ENCODE measurements at places on chromosomes 16 and 17. TPM values are rescaled to one million over a fixed set of nuclear protein-coding genes. Genes with fewer than 3 reads are reported as not detected.

The CTDNEP1 gene
- total RNA-seq, result 193 TPM

GRCh38 chr17:34902831-34903547, 58.3 kb downstream of the CCT6B start:
- no peak for DNase-seq

DNA sequence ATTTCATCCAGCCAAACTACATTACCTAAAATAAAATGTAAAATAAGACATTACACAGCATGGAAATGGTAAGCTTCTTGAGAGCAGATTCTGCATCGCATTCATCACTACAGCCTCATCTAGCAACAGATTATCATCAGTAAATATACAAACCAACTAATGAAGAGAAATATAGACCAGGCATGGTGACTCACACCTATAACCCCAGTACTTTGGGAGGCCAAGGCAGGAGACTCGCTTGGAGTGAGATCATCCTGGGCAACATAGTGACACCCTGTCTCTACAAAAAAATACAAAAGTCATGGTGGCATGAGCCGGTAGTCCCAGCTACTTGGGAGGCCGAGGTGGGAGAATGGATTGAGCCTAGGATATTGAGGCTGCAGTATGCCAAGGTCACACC, 19.9 kb downstream of the NCBP3 start:
- no peak for DNase-seq

DNA sequence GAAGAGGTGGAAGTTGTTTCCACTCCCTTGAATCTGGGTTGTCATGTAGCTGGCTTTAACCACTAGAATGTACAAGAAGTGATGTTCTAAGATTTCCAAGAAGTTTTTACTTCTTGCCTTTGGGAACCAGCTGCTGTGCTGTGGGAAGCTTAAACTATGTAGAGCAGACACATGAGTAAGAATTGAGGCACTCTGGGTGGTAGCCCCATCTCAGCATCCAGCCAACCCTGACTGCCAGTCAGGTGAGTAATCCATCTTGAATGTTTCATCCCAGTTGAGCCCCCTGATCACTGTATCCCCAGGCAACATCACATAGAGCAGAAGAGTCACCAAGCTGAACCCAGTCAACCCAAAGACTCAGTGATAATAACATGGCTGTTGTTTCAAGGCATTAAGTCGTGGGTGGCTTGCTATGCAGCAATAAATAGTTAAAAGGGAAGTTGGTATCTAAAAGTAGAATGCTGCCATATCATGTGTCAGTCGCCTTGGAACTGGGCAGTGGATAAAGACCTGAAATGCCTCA, 62.8 kb upstream of the GPR139 start:
- no peak for DNase-seq

DNA sequence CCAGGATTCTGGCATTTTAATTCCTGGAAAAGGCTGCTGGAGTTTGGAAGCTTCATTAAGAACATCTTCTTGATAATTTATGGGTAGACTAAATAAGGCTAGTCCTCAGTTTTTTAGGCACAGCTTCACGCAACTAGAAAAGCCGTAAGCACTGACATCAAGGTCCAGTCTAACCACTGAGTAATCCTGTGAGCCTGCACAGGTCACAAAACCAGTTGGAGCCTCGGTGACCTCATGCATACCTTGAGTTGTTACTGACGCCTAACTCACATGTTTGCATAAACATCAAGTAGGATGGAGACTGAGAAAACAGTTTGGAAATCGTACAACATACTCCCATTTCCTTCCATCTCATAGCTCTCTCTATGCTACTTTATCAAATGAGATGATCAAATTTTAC, 63.8 kb upstream of the RCVRN start:
- DNase-seq, result no peak

DNA sequence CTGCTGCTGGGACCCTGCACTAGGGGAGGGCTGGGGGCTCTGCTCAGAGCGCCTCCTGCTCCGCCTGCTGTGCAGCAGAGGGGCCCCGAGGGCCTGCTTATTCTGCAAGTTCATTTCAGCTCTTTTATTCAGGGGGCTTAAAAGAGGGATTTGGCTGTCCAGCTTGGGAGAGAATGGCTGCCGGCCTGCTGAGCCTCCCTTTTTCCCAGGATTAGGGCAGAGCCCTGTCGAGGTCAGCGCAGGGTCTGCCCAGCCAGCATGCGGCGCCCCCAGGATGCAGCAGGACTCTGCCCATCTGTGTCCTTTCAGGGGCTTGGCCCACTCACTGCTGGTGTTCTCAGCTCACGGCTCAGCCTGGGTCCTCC, 1.1 kb downstream of the SMIM5 start:
- no peak for DNase-seq

DNA sequence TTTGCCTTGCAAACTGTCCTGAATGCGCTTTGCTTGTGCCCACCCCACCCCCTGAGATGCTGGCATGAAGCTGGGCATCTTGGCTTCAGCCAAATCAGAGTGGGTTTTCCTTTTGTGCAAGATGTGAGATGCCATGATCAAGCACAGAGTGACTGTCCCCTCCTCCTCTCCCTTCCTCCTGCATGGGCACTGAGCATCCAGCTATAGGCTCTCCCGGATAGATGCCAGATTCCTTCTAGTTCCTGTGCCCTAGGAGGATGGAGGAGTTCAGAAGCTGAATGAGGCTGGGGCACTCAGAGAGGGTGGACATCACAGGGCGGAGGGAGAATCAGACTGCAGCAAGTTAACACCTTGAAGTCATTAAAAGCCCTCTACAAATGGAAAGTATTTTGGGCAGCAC, 384.1 kb upstream of the CCL2 start:
- DNase-seq, result no peak

DNA sequence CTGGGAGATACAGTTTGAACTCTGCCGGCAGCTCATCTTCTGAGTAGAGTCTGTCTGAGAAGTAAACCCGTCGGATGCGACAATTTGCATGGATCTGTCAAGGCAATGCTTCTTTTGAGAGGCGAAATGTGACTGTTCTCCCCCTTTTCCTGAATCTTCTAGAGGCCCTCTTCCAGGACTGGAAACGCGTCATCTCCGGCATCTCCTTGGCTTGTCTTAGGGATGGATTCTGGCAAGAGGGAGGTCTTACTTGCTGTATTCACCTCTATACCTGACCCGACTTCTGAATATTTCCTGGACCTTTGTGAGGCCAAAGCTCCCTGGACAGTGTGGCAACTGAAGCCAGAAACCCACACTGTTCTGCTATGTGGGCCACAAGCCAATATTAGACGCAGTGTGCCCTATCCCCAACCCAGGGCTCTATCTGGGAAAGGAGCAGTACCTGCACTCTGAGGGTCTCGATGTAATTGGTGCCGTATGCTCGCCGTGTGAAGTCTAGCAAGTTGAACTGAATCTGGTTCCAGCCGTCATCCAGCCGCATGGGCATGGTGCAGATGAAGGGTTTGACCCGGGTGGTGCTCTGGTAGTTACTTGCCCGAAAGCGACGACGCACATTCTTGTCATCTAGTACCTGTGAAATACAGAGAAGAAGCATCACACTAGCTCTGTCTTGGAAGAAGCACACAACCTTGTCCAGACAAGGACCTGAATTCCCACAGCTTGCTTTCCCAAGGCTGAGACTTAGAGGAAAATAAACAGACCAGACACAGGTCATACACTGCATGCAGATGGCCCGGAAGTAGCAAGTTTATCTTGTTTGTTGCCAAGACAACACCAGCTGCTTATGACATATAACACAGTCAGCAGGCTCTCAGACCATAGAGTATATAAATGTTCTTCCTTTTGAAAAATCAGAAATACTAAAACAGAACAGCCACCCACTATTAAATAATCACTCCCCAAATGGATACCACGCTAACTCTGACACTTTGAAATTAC, 14.1 kb downstream of the CFAP20 start:
- DNase-seq, result no peak

The BCKDK gene
- 43.6 TPM for total RNA-seq

The TEKT1 gene
- not detected for total RNA-seq

The NLRC5 gene
- 175 TPM for total RNA-seq

GRCh38 chr17:41631025-41631897, 6.9 kb upstream of the KRT17 start:
- DNase-seq, result no peak

DNA sequence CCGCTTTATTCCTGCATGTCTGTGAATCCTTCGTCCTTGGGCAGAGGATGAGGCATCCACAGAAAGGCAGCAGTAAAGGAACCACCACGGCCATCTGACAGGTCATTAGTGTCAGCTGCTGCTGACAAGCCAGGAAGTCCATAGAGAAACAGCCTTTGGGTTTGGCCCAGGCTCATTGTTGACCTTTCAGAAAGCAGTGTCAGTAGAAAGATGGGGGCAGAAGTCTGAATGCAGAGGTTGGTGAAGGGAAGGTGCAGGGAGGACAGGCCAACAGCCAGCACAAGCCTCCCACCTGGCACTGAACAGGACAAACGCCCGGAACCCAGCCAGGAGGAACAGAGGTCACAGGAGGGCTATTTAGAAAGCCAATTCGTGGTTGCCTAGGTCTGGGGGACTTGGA, 105.8 kb downstream of the VAT1L start:
- DNase-seq, result no peak

GRCh38 chr17:29257756-29258155, 11.1 kb downstream of the CRYBA1 start:
- no peak for DNase-seq

DNA sequence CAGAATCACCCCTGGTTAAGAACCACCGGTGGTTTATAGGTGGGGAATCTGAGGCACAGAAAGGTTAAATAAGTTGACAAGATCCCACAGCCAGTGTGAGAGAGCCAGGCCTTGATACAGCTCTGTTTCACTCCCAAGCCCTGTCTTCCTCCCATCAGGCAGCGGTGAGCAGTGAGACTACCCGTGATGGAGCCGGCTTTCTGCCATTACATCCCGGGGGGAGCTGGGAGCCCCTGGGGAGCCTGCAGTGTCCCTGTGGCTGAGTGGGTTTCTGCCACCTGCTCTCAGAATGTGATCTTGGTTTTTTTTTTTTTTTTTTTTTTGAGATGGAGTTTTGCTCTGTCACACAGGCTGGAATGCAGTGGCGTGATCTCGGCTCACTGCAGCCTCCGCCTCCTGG, 66.4 kb downstream of the ABCC1 start:
- no peak for DNase-seq

- DNase-seq, result no peak
Measured at GRCh38 chr17:9389111-9389527, 186.5 kb downstream of the STX8 start.

- DNase-seq, result no peak
Measured at GRCh38 chr16:29927070-29927905, 1.3 kb upstream of the KCTD13 start.

GRCh38 chr17:73308017-73308823, 3.6 kb downstream of the CDC42EP4 start:
- no peak for DNase-seq

The CHST5 gene
- total RNA-seq, result not detected

The FBXW10B gene
- total RNA-seq, result 1.0 TPM

The ITGA2B gene
- 0.44 TPM for total RNA-seq

GRCh38 chr16:15434425-15435215, at the start of gene BMERB1:
Gene BMERB1 (plus strand): TSS chr16:15434588. CDS start chr16:15434654, 66 bp downstream.
- peak; percentile 31 for DNase-seq

The MYOCD gene
- total RNA-seq, result not detected

The FAM20A gene
- total RNA-seq, result not detected

GRCh38 chr17:30363715-30364202, 15.0 kb upstream of the CPD start:
- DNase-seq, result peak; percentile 84

The SMPD3 gene
- 0.61 TPM for total RNA-seq

DNA sequence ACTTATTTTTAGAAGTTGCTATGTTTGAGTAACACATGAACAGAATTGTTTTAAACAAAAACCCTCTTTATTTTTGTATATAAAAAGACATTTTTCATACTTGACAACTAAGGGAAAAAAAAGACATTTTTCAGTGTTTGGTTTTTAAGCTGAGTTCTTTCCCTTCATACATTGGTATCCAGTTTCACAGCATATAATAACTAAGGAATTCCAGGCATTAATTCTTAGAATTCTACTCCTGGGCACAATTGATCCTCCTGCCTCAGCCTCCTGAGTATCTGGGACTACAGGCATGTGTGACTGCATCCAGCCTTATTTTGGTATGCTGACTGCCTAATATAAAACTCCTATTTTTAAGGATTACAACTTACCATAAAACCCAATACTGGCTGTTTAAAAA, 8.4 kb downstream of the FBXO47 start:
- no peak for DNase-seq

DNA sequence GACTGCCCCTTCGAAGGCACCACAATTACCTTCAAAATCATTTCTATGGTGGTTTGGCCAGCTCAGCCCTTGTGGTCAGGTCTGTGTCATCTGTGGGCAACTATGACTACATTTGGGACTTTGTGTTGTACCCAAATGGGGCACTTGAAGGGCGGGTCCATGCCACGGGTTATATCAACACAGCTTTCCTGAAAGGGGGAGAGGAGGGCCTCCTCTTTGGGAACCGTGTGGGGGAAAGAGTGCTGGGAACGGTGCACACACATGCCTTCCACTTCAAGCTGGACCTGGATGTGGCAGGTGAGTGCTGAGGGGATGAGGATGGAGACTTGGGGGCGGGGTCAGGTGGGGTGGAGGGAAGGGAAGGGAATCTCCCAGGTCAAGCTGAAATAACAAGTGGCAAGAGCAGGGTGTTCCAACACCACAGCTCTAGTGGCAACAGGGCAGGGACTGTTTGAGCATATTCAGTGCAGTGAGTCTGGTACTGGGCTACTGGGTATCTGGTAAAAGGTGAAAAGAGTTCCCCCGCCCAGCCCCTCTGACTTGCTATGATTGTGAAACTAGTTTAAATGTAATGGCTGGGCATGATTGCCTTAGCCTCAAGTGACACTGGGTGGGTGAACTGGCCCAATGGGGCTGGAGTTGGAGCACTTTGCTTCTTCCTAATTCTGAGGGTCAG, 1.7 kb downstream of the AOC2 start:
- no peak for DNase-seq

The SMIM36 gene
- not detected for total RNA-seq

- no peak for DNase-seq
Measured at GRCh38 chr17:78127888-78128550, 536 bp downstream of the TMC6 start.

DNA sequence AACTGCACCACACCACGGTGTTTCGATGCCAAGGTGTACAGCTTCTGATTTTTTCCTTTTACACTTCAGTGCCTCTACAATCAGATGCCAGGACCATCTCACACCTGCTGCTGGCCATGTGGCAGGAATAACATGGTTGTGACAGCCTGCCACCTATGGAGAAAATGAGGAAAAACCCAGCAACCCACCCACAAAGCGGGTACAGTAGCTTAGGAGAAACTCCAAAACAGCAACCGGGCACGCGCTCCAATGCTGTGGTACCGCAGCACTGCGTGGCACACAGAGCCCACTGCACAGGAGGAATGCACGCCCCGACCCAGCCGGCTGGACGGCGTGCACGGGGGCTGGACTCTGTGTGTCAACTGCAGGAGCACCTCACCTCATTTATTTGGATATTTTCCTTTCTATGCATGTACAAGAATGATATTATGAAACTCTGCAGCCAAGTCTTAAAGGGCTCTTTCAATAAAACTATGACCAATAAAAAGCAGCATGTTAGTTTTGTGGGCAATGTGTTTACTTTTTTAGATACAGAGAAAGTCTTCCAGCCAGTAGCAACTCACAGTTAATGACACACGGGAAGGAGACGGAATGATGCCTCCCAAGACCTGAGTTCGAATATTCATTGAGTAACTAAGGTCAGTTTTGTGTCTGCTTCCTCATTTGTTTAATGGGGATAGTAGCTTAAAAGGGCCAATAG, 45.9 kb downstream of the MAP1LC3B start:
- no peak for DNase-seq

GRCh38 chr16:57185945-57186871, at the start of the genes PSME3IP1 and RSPRY1:
Gene PSME3IP1 (minus strand): TSS chr16:57186039. CDS start chr16:57173854, 12,185 bp downstream.
Gene RSPRY1 (plus strand): TSS chr16:57186329. CDS start chr16:57204659, 18,330 bp downstream.
- peak; percentile 99 for DNase-seq

The PRKCA gene
- total RNA-seq, result 155 TPM

GRCh38 chr16:19415461-19415860, 2.2 kb upstream of the TMC5 start:
- DNase-seq, result no peak
